ENCODE measurements at places on chromosomes 13 and 19.

DNA sequence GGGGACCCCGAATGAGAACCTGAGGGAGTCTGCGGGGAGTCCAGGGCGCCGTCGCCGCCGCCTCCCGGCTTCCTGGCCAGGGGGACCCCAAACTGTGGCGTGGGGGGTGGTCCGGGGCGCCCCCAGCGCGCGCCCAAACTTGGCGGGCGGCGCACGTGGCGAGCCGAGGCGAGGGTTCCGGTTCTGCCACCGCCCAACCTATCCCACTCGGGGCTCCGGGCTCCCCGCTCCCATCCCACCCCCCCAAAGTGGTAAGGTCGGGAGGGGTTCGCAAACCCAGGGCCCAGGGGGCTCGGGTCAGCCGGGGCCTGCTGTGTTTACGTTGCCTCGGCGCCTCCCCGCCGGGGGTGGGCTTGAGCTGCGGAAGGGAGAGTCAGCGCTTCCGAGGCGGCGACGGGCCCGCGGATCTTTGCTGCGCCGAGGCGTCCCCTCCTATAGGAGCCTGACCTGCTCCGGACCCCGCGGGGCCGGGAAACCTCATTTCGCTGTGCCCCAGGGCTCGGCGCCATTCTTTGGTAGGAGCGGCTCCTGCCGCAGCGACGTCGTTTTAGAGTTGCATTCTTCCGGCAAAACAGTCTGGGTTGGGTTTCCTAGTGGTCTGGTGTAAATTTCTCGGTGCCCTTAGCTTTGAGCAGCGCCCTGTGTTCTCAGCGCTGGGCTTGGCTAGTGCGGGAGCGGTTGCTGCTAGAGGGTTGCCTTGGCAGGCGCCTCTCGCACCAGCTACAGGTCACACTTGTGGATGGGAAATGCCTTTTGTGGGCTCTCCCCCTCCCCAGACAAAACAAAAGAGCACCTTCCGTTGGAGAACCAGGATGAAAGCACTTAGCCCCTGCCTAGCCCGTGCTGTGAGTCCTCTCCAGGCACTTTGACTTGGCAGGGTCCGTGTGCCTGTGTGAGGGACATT is 1.2 kb downstream of the DAZAP1 start:
- peaks cover 21% of the 10 kb centered on the region for H3K36me3 ChIP-seq
- H3K4me3 ChIP-seq = peak overlapping the region; percentile 92
- H3K27me3 ChIP-seq = no peaks in the 10 kb centered on the region

GRCh38 chr19:19871932-19872331 is 6.2 kb downstream of the ZNF253 start:
- peaks cover 36% of the 10 kb centered on the region for H3K36me3 ChIP-seq
- DNase-seq = peak; percentile 39
- H3K4me1 ChIP-seq = peaks cover 44% of the 10 kb centered on the region
- no peak overlapping the region for H3K4me3 ChIP-seq

- no peaks in the 10 kb centered on the region for H3K27me3 ChIP-seq
- H3K4me1 ChIP-seq = no peaks in the 10 kb centered on the region
- H3K27ac ChIP-seq = no peak overlapping the region
Observed at GRCh38 chr13:41720839-41721561, 239.9 kb downstream of the VWA8 start.

- H3K4me3 ChIP-seq = no peak overlapping the region
- H3K36me3 ChIP-seq = no peaks in the 10 kb centered on the region
- H3K27ac ChIP-seq = no peak overlapping the region
- no peak for DNase-seq
- peaks cover 17% of the 10 kb centered on the region for H3K4me1 ChIP-seq
Observed at GRCh38 chr13:98410612-98411011, 166.3 kb downstream of the STK24 start.

DNA sequence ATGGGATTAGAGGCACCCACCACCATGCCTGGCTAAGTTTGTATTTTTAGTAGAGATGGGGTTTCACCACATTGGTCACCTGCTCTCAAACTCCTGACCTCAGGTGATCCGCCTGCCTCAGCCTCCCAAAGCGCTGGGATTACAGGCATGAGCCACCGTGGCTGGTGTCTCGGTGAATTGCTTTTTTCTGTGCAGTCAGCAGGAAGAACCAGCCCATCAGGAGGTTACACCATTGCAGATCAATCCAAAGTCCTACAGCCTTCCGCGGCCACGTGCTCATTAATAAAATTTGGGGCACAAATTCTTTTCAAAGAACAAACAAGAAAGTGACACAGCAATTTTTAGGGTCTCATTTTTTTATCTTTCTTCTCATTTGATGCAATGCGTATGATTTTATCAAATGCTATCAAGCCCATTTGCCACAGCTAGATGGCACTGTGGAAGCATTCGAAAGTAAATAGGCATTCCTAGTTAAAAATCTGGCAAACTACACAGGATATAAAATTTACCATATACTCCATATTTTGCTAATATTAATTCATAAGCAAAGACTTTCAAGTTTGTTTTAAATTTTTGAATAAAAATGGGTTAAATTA is 54.4 kb upstream of the ZNF835 start:
- H3K27me3 ChIP-seq = no peaks in the 10 kb centered on the region
- H3K4me3 ChIP-seq = no peak overlapping the region
- peaks cover 3% of the 10 kb centered on the region for H3K36me3 ChIP-seq

DNA sequence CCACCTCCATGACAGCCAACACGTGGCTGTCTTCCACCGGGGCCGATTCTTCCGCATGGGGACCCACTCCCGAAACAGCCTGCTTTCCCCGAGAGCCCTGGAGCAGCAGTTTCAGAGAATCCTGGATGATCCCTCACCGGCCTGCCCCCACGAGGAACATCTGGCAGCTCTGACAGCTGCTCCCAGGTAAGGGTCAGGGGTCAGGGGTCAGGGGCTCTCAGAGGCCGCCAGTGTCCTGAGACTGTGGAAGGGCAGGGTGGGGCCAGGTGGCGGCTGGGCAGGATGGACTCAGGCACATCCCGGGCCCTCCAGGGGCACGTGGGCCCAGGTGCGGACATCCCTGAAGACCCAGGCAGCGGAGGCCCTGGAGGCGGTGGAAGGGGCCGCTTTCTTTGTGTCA is 15.0 kb downstream of the CPT1C start:
- H3K4me3 ChIP-seq = no peak overlapping the region
- H3K27ac ChIP-seq = no peak overlapping the region
- DNase-seq = no peak
- H3K36me3 ChIP-seq = no peaks in the 10 kb centered on the region
- no peaks in the 10 kb centered on the region for H3K27me3 ChIP-seq

DNA sequence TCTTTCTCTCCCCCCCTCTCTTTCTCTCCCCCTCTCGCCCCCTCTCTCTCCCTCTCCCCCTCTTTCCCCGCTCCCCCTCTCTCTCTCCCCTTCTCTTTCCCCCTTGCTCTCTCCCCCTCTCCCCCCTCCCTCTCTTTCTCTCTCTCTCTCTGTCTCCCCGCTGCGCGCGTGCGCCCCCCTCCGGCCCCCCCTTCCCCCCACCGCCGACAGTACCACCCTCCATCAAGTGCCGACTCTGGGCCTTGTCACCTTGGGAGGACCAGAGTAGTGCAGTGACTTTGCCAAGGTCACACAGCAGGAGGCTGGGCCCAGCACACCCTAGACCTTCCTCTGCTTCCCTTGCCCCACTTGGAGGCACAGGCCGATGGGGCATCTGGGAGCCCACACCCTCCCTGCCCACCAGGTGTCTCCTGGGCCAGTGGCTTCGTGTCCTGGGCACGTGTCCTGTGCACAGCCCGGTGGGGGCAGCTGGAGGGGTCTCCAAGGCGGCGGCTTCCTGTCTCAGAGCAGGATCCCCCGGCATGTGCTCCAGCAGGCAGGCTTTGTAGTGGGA is 121.6 kb downstream of the KDM4B start:
- no peak overlapping the region for H3K4me3 ChIP-seq
- no peaks in the 10 kb centered on the region for H3K27me3 ChIP-seq
- H3K36me3 ChIP-seq = peaks cover 1% of the 10 kb centered on the region
- DNase-seq = no peak
- H3K4me1 ChIP-seq = no peaks in the 10 kb centered on the region

- peaks cover 3% of the 10 kb centered on the region for H3K36me3 ChIP-seq
- H3K27ac ChIP-seq = peak overlapping the region; percentile 92
- peak; percentile 78 for DNase-seq
Observed at GRCh38 chr13:46341112-46341711, 45.8 kb downstream of the RUBCNL start.

GRCh38 chr13:81406639-81407292 is 1065.8 kb upstream of the SPRY2 start:
- no peaks in the 10 kb centered on the region for H3K36me3 ChIP-seq
- no peaks in the 10 kb centered on the region for H3K4me1 ChIP-seq
- no peaks in the 10 kb centered on the region for H3K27me3 ChIP-seq
- DNase-seq = no peak

- no peaks in the 10 kb centered on the region for H3K4me1 ChIP-seq
- peaks cover 44% of the 10 kb centered on the region for H3K27me3 ChIP-seq
- no peak overlapping the region for H3K27ac ChIP-seq
- no peak overlapping the region for H3K4me3 ChIP-seq
- no peaks in the 10 kb centered on the region for H3K36me3 ChIP-seq
Observed at GRCh38 chr19:5397804-5398692, 57.2 kb upstream of the ZNRF4 start.

DNA sequence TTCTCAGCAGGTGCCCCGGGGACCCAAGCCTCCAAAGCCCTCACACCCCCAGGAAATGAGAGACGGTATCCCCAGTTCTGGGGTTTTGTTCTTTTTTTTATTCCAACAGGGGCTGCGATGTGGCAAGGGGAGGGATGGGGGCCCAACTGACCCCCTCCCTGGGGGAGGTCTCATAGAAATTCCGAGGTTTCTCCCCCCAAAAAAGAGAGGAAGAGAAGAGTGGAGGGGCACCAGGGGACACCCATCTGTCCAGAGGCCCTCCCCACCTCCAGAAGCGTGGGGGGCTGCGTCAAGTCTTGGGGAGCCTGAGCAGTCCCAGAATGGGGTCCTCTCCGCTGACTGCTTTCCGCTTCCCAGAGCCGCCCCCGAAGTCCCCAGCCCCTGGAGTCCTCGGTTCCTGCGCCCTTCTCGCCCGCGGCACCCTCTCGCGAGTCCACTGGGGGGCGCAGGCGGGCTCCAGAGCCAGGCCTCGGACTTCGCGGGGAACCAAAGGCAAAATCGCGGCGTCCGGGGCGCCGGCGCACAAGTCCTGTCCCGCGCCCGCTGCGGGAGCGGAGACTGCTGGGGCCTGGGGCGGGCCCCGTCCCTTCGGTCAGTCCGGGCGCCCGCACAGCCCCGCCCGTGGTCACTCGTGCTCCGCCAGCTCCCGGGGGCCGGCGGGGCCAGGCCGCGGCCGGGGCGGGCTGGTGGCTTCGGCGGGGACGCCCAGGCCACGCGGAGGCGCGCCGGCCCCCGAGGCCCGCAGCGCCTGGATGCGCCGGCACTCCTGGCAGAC is 4.4 kb upstream of the ATP1A3 start:
- H3K4me3 ChIP-seq = no peak overlapping the region
- H3K4me1 ChIP-seq = peaks cover 24% of the 10 kb centered on the region
- DNase-seq = peak; percentile 59
- no peak overlapping the region for H3K27ac ChIP-seq

DNA sequence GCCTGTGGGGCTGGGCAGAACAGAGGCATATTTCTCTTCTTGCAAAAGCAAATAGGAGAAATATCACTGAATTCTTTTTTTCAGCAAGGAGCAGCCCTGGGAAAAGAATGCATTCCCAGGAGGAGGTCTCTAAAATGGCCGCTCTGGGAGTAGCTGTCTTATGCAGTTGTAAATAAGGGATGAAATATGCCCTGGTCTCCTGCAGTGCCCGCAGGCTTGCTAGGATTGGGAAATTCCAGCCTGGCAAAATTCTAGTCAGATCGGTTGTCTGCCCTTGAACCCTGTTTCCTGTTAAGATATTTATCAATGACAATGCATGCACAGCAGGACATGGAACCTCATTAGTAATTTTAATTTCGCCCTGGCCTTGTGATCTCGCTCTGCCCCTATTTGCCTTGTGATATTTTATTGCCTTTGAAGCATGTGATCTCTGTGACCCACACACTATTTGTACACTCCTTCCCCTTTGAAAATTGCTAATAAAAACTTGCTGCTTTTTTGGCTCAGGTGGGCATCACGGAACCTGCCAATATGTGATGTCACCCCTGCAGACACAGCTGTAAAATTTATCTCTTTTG is 1993.2 kb downstream of the PCDH9 start:
- no peak for DNase-seq
- H3K4me1 ChIP-seq = no peaks in the 10 kb centered on the region
- H3K27me3 ChIP-seq = no peaks in the 10 kb centered on the region
- H3K4me3 ChIP-seq = no peak overlapping the region
- H3K27ac ChIP-seq = no peak overlapping the region
- no peaks in the 10 kb centered on the region for H3K36me3 ChIP-seq

DNA sequence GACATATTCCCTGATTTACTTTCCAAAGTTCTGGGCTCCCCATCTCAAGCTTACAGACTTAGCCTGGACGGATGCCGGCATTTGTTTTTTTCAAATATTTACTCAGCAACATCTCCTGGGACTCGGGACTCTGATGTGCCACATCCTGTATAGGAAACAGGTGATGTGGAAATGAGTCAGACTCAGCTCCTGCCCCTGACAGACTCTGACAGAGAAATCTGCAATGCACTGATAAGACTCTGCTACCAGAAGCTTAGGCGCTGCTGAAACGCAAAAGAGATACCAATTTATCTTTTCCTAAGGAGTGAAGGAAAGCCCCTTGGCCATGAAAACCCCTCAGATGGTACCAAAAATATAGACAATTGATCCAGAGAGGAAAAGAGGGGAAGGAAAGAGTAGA is 16.2 kb downstream of the LAIR2 start:
- peak; percentile 75 for DNase-seq
- H3K4me3 ChIP-seq = peak overlapping the region; percentile 11
- peak overlapping the region; percentile 68 for H3K27ac ChIP-seq
- H3K4me1 ChIP-seq = peaks cover 55% of the 10 kb centered on the region

GRCh38 chr13:110345266-110345665 is 38.2 kb downstream of the COL4A2 start:
- peaks cover 17% of the 10 kb centered on the region for H3K4me1 ChIP-seq
- no peak overlapping the region for H3K4me3 ChIP-seq
- DNase-seq = no peak
- no peak overlapping the region for H3K27ac ChIP-seq
- peaks cover 9% of the 10 kb centered on the region for H3K27me3 ChIP-seq
- H3K36me3 ChIP-seq = no peaks in the 10 kb centered on the region

DNA sequence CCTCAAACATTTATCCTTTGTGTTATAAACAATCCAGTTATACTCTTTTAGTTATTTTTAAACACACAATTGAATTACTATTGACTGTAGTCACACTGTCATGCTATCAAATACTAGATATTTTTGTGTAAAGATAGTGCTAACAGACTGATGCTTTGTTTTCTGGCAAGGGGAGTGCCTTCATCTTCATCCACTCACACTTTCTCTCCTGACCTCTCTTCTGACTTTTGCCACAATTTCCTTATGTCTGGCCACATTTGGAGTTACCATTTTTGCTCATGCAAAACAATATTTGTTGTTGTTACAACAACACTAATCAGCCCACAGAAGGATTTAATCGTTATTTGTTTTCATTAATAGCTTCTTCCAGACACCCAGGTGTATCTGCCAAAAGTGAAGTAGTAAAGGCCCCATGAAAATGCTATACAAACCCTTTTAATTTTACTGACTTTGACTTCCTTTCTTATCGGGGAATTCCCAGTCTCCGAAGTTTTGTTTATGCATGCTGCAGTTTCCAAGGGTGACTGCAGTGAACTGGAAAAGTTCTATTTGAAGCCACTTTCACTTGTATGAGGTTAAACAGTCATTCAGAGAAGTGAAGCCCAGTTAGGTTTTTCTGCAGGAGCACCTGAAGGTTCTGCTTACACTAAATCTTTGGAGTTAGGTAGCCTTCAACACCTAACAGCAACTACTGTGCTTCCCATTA is 66.1 kb upstream of the FRY start:
- H3K4me3 ChIP-seq = no peak overlapping the region
- H3K27me3 ChIP-seq = peaks cover 10% of the 10 kb centered on the region
- no peaks in the 10 kb centered on the region for H3K4me1 ChIP-seq
- H3K36me3 ChIP-seq = no peaks in the 10 kb centered on the region
- H3K27ac ChIP-seq = no peak overlapping the region

All from activated naive CD4-positive, alpha-beta T cell treated with anti-CD3 and anti-CD28 coated beads for 36 hours (primary cell).